Nasal cavity respiratory epithelium epithelial cell of viscerocranial mucosa (primary cell): ENCODE measurements at places on chromosomes 5 and 9. TPM values are rescaled to one million over a fixed set of nuclear protein-coding genes. Genes with fewer than 3 reads are reported as not detected.

NUDT12 gene
- 16.7 and 16.9 TPM in 2 replicates for total RNA-seq

FREM1 gene
- total RNA-seq, result under 0.01 and 0.14 TPM in 2 replicates

IL9 gene
- total RNA-seq, result not detected in 2 replicates

DPM2 gene
- total RNA-seq, result 13.7 and 16.2 TPM in 2 replicates

PCDHB8 gene
- 0.57 TPM in 1 of 2 replicates, not detected in the other for total RNA-seq

TMOD1 gene
- not detected in 2 replicates for total RNA-seq

SLC23A1 gene
- under 0.01 TPM in 1 of 2 replicates, not detected in the other for total RNA-seq

TAF11L5 gene
- not detected in 2 replicates for total RNA-seq
